ENCODE measurements at places on chromosomes 7 and 10.

DNA sequence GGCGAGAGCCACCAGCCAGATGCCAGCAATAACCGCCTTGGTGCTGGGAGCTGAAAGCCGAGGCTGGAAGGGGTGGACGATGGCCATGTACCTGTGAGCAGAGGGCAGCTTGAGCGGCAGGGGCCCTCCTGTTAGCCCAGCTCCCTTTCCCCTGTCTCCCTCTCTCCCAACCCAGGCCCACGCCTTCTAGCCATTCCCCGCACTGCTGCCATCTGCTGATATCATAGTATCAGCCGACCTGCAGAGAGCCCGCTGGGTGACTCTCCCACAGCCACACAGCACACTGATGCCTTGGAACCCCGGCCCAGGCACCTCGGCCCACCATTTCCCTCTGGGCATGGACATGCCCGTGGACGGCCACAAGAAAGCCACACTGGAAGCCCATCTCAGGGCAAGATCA is 1.7 kb downstream of the TACR2 start:
- DNase-seq, result no peak

DNA sequence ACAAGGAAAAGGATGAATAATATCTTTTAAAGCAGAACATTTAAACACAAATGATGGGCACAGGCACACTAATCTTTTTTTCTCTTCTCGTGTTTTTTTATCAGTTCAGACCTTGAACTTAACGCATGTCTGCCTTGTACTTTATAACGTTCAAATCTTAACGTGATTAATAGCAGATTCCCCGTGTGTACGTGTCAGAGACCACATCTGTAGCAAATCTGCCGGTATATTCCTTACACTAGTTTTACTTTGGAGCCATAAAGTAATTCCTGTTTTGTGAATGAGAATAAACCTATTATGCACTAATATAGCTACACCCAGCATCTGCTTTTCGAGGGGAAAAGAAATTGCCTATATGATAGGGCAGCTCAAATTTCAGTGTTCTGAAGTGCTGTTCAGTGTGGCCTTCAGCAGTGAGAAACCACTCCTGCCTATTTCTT is 166.0 kb upstream of the TCF7L2 start:
- no peak for DNase-seq

GRCh38 chr7:42945821-42946626 is 13.8 kb downstream of the MRPL32 start:
- no peak for DNase-seq

- peak; percentile 33 for DNase-seq
Observed at GRCh38 chr10:7408291-7409044, 2.4 kb downstream of the SFMBT2 start.

DNA sequence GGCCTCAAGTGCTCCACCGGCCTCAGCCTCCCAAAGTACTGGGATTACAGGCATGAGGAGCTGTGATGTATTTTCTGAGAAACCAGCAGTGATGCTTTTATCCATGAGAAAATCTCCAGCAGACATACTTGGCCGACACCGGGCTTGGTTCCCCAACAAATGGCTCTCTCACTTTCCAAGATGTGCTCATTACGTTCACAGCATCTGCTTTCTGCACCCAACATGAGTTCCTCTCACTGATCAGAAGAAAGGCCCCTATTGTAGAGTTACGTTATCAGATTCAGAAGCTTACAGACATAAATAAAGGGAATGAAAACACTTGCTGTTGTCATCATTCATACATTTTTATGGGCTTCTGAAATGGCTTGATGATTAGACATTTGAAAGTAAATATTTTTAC is 95.0 kb downstream of the CALD1 start:
- no peak for DNase-seq

GRCh38 chr7:30434140-30434799 is 44.3 kb downstream of the NOD1 start:
- no peak for DNase-seq

DNA sequence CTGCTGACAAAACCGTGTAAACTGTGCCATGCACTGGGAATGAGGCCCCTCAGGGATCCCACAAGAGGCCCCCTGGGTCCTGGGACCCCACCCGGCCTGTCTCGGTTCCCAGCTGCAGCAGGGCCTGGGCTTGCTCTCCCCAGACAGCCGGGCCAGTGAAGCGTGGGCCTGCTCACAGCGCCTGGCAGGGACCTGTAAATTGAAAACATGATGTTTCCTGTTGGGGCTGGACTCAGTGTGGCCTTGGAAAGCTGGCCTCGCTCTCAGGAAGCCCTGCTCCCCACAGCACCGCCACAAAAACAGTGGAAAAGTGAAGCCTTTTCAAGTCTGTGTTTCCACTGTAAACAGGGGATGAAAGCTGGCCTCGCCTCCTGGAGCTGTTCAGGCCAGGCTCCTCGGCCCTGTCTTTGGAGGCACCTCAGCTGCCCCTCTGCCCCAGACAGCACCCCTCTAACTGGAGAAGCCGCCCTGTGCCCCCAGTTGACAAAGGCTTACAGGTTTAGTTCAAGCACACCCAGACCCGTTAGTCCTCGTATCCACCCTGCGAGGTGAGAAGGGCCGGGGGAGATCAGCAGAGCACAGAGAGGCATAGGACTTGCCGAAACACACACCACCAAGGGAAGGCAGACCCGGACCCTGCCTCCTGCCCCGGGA is 108.3 kb downstream of the ZMIZ1 start:
- DNase-seq, result no peak

- DNase-seq, result no peak
Observed at GRCh38 chr7:72307566-72307965, 104.6 kb downstream of the CALN1 start.

DNA sequence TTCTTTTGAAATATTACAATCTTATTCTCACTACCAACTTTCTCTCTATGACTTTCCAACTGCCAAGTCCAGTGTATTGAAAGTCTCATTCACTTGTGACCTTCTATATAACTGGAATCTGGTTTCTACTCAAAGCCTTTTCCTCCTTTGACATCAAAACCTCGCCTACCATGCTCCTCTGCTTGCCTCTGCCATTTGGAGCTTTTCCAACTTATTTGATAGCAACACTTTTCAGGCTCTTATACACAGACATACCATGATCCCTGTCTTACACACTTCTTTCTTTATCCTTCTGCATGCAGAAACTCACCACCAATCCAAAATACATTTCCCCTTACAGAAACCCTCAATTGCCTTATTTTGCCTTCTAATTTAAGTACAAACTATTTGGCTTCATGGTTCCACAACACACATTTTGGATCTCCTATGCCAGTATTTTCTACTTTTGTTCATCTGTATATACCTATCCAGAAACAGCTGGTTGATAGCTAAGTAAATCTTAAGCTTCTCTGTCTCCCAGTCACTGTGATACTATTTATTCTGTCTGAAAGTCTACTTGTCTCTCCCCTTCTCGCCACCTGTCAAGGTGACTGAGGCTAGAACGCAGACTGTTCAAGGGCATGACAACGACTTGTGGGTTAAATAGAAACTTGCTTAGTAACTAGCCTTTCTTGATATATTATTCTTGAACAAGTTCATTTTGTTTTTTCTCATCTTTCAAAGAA is 22.4 kb downstream of the GNG11 start:
- no peak for DNase-seq

GRCh38 chr10:79938728-79939406 is 10.0 kb downstream of the SFTPD start:
- peak; percentile 77 for DNase-seq

DNA sequence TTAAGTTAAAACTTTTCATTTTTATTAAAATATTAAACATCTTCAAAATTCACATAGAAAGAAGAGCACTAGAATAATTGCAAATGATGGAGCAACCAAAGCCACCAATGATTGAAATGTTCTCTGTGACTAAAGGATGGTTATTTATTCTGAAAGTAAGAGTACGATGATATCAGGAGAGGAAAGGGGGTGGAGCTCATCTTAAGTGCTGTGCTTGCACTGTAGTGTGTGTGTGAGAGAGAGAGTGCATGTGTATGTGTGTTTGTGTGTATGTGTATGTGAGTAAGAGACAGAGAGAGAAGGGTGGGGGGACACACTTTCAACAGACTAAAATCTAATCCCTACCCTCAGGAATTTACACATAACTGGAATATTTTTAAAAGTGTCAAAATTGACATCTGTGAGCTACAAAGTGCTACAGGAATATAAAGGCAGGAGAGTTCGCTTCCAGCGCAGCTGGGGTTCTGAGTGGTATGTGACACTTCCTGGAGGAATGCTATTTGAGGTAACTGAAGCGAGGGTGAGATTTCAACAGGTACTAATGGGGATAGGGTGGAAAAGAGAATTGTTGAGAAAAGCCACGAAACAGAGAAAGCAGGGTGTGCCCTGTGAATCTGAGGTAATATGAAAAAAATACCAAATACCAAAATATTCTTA is 57.2 kb upstream of the SMNDC1 start:
- no peak for DNase-seq

GRCh38 chr10:29479081-29479925 is 155.5 kb downstream of the SVIL start:
- no peak for DNase-seq

DNA sequence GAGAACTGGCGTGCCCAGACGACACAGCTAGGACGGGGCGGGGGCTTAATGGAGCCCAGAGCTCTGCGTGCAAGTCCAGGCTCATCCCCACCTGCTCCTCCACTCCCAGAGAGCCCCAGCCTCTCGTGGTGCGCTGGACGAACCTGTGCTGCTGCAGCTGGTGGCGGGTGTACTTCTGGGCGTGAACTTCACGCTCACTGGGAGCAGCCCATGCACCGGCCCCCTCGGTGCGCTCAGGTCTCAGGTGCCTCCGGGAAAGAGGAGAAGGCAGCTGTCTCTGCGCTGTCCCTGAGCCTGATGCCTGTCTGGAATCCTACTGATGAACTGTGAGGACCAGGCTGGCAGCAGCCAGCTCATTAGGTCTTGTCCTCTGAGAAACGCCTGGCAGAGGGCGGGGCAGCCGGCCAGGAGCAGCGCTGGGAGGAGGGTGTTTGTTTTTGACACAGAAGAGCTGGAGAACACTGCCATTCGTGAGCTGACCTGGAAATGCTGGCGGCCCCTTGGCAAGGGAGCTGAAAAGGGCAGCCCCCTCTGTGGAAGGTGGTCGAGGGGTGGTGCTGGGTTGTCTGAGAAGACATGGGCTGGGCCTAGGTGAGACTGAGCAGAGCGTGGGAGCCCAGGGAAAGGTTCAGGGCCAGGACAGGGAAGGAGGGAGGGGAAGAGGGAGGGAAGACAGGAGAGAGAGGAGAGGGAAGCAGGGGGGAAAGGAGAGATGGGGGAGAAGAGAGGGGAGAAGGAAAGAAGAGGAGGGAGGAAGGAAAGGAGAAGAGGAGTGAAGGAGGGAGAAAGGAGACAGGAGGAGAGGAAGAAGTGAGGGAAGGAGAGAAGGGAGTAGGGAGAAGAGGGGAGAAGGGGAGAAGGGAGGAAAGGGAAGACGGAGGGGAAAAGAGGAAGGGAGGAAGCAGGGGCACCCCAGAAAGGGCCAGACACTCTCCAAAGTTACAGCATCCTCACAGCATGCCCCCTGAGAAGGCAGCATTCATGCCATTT is 53.5 kb upstream of the TNS3 start:
- DNase-seq, result no peak

DNA sequence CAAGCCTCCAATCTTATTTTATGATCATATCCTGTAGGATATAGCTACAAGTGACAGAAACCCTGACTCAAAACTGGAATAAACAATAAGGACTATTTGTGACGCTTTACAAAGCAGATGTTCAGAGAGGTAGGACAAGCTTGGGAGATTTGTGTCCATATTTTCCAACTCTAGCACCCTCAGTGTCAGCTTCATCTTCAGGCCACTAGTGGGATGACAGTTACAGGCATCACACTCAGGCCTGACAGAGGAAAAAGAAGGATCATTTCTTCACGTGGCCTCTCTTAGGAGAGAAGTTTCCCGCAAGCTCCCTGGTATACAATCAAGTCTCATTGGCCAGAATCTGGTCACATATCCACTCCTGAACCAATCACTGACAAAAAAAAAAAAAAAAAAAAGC is 74.4 kb downstream of the PPP1R3C start:
- no peak for DNase-seq

DNA sequence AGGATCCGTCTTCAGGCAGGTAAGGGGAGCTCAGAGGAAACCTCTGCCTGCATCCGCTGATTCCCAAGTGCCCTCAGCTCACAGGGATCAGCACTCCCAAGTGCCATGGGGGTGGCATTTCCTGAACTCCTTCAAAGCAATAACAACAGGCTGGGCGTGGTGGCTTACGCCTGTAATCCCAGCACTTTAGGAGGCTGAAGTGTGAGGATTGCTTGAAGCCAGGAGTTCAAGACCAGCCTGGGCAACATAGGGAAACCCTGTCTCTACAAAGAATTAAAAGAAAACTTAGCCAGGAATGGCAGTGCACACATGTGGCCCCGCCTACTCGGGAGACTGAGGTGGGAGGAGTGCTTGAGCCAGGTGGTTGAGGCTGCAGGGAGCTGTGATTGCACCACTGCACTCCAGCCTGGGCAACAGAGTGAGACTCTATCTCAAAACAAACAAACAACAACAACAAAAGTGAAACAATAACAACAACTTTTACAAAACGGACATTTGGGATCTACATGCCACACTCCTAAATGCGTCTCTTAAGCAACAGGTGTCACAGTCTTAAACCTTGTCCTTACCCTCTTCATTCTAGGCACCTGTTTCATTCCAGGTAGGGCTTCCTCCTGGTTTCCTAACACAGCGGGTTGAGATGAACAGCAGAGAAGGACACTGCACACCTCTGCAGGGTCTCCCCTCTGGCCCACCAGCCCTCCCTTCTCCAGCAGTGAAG is 73.8 kb downstream of the PAXIP1 start:
- DNase-seq, result no peak

DNA sequence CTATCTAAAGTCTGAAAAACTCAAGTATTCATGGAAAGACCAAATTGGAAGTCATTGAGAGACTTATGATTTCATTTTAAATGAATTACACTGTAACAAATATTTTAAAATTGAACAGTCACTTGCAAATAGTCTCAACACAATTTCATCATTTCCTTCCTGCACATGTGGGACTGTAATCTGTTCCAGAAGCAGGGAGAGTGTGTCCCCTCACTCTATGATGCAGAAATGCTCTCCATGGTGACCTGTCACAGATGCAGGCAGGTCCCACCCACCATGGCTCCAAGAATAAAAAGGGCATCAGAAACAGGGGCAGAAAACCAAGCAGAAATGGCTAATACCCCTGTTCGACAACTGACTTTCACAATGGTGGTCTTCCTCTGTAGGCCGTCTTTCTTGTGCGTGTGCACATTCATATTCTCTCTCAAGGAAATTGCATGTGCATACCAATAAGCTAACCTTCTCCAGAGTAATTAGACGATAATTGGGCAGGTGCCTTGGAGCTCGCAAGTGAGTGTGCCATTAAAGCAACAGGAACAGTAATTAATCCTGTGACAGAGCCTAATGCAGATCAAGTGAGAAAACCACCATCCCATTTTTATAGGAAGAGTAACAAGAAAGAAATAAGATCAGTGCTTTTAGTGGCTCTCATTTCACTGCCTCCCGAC is 170.9 kb downstream of the ZMYND11 start:
- no peak for DNase-seq

GRCh38 chr10:116761883-116762282 is 19.5 kb upstream of the HSPA12A start:
- DNase-seq, result no peak

DNA sequence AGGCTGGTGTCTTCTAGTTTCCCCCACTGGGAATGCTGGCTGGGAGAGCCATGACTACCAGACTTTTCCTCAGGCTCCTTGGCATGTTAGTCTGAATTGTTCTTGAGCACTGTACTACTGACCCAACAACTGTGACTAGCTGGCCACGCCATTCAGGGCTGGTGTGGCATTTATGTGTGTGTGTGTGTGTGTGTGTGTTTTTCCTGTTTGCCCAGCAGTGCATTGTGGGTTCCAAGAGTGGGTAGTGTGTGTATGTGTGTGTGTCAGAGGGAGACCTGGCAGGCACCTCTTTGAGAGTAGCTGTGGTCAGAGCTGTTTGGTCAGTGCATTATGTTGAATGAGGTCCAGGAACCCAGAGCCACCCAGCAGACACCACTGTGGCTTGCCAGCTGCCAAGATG is 9.2 kb downstream of the PCBD1 start:
- DNase-seq, result no peak

- DNase-seq, result no peak
Observed at GRCh38 chr7:16695621-16696237, 49.7 kb downstream of the BZW2 start.

Data from KG1 (cell line).